ENCODE measurements at places on chromosomes 3 and 15.

DNA sequence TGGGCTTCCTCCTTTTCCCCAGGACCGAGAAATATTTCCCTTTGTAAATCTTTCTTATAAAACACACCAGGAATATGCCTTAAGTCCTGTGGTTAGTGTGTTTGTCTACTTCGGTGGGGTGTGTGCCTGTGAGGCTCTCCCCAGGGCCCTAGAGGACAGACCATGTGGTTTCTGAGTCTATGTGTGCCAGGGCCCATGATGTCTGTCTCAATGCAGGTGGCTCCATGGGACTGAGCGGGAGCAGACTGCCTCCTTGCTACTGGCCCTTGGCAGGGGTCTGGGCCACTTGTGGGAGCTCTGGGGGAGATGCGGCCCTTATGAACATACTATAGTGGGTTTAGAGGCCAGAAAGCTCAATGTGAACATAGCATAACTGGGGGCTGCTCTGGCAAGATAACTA is 37.6 kb downstream of the SCN5A start:
- DNase-seq, result no peak

DNA sequence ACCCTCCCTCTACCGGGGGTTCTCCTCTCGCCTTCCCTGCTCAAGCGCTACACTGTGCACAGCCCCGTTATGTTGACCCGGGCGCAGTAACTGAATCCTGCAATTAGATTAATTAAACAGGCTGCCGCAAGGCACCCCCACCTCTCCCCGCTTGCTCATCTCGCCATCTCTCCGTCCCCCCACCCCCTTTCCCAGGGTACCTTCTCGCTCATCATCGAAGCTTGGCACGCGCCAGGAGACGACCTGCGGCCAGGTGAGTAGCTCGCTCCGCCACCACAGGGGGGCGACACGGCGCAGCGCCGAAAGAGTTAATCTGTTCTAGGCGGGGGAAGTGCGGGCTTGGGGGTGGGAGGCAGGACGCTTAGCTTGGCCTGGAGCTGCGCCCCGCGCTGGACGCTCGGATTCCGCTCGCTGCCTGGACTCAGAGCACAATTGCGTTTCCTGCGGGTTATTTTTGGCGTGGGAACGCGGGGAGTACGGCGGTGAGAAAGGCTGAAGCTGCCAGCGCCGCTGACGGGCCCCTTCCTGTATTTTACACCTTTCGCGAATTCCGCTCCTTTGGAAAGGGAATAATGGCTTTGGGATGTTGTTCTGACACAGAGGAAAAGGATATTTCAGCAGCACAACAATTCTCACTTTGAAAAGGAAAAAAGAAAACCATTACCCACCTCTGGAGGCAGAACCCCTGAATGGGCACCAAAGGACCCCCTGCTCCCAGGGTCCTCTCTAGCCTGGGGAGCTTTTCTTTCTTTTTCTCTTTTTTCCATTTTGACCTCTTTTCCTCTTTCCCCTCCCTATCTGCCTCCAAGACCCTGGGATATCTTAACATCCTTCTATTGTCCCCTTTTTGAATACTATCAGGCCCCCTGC is 1.5 kb downstream of the DLL4 start:
- DNase-seq, result peak; percentile 78

DNA sequence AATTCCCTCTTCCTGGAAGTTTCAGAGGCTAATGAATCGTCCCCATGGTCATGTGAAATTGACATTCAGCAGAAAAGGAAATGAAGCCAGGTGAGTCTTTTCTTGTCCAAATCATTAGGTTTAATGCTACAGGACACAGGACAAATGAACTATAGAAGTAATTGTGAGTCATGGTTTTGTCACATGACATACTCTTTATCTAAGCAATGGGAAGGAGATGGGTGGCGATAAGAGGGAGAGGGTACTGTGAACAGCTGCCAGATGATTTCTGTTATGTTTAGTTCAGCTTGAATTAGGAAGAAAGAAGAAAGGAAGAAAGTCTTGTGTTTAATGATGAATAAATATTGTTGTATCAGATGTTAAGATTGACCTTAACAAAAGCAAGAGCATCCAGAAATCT is 515.4 kb upstream of the ZNF717 start:
- no peak for DNase-seq

DNA sequence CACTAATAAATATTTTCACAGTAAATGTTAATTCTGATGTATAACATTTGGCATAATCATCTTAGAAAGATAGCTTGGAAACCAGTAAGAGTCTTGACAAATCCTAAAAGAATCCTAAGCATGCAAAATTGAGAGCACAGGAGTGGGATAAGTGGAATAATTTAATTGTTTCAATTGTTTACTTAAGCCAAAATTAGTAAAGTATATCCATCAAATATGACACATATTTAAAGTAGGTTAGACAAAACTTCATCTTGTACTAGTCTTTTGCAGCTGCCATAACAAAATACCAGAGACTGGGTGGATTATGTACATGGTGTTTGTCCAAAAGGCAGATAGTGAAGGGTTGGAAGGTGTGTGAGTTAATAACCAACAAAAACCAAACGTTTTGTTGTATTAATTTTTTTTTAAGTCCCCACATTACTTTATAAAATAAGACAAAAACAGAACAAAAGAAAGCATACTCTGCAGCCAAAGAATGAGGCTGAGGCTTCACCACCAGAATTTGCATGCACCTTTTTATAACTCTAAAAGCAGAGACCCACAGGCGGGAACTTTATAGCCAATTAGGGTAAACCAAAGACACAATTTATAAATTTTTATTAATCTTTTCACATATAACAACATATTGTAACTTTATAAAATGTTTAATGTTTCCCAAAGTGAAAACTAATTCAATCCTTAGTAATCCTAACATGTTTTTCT is 41.9 kb upstream of the CD200R1L start:
- DNase-seq, result no peak

All from muscle of leg (tissue), 16 donors.